ENCODE measurements at places on chromosomes 13 and 19.

GRCh38 chr19:45591004-45591637 is 6.5 kb upstream of the OPA3 start:
- no peak for DNase-seq

GRCh38 chr13:44237881-44238421 is 135.7 kb upstream of the SERP2 start:
- no peak for DNase-seq

- DNase-seq: no peak
These were observed 4.9 kb downstream of the PRR12 start for GRCh38 chr19:49595819-49596404.

DNA sequence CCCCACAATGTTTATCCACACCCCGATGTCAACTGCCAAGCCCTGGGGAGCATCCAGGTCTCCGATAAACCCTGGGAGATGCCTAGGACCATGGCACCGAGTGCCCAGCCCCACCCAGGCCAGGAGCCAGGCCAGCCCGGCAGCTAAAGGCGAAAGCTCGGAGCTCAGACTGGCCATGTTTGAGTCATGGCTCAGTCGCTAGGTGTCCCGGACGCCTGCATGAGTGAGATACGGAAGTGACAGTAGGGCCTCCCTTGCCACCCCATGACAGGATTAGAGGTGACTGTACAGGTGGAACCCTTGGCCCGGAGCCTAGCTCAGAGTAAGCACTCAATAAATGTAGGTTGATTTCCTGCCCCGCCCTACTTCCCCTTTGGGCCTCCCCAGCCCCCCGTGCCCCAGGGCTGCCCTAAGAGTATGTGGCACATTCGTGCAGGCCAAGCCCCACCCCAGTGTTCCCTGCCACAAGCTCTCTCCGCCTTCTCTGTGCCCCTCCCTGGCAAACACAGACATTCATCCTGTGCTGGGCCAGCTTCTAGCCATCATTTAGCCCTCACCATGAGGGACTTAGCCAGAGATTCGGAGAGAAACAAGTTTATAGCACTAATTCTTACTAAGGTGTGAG is 5.8 kb upstream of the TPM4 start:
- no peak for DNase-seq

DNA sequence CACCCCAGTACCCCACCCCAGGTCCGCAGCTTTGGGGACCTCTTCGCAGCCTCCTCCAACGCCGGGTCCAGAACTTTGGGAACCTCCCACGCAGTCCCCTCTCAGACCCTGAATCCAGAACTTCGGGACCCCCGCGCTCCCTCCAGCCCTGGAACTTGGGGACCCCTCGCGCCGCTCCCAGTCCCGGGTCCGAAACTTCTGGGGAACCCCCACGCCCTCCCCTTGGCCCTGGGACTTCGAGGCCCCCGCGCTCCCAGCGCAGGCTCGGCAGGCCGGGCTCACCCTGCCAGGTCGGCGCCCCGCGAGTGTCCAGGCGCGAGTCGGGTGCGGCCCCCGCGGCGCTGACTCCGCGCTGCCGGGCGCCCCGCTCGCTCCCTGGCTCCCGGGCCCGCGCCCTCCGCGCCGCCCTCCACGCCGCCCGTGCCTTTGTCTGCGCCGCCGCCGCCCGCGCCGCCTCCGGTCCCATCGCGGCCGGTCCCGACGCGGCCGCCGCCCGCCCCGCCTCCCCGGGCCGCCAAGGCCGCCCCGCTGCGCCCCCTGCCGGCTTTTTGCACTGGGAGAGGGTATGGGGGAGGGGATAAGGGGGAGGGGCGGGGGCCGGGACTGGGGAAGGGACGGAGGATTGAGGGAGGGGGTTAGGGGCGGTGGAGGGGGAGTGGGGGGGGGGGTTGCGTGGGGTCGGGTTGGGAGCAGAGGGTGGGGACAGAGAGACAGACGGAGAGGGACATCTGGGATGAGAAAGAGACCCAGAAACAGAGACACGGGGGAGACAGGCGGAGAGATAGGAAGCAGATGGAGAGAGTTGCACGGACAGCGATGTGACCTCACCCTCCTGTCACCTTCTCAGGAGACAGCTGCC is at the start of gene HOMER3:
TSS of gene HOMER3 (minus strand) at position 449 of the 859 bp plus-strand sequence. CDS start 2,235 bp downstream, outside the sequence.
- no peak for DNase-seq

DNA sequence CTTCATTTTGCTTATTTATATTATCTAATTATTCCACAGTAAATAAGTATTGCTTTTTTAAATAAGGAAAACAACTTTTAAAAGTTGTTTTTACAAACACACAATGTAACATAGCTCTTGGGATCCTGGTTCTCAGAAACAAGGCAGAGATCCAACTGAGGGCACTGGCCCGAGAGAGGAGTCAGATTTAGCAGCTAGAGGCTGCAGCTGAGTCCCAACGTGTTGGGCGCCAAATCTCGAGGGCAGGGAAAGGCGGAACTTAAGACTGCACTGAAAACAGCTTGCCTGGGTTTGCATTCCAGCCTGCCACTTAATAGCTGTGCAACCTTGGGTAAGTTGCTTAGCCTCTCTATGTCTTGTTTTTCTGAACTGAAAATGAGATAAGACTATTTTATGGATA is 16.4 kb upstream of the WASF3 start:
- DNase-seq: no peak

All from NCI-H1417 treated with DMSO at 0.1 percent for 48 hours (cell line).